ENCODE measurements at places on chromosomes 7 and 10.

DNA sequence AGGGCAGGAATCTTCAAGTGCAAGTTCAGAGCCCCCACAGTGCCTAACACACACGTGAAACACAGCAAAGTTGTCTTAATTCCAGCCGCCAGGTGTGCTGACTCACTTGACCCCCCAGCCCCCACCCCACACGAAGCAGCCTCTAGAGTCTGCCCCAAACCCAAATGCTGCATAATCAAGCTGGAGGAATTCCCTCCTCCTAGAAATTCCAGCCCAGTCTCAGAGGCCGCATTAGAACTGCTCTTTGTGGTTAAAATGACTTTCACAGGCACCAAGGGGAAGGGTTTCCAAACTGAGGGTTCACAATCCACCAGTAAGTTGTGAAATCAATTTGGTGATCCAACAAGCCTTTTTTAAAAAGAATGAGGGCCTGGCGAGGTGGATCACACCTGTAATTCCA, 67.0 kb upstream of the PLXNA4 start:
- DNase-seq = no peak

- no peak for DNase-seq
Measured at GRCh38 chr10:118742782-118743181, 12.0 kb downstream of the CACUL1 start.

- peak; percentile 62 for DNase-seq
Measured at GRCh38 chr7:140035400-140036223, 27.1 kb downstream of the PARP12 start.

GRCh38 chr7:7427363-7427762, 108.3 kb downstream of the COL28A1 start:
- DNase-seq = no peak

DNA sequence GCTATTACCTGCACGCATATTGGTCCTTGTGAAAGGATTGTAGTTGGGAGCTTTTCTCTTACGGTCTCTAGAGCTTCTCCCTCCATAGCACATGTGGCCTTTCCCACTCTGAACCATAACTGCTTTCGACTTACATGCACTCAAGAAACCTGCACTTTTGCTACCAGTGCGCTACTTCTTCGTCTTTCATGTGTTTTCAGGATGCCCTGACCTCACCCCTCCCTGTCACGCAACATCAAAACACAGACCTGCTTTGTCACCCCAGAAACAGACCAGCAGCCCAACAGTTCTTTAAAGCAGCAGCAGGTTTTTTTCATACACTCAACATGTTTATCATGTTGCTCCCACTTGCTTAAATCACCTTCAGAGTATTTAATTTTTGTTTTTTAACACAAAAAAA, 243.5 kb upstream of the TCF7L2 start:
- DNase-seq = no peak

DNA sequence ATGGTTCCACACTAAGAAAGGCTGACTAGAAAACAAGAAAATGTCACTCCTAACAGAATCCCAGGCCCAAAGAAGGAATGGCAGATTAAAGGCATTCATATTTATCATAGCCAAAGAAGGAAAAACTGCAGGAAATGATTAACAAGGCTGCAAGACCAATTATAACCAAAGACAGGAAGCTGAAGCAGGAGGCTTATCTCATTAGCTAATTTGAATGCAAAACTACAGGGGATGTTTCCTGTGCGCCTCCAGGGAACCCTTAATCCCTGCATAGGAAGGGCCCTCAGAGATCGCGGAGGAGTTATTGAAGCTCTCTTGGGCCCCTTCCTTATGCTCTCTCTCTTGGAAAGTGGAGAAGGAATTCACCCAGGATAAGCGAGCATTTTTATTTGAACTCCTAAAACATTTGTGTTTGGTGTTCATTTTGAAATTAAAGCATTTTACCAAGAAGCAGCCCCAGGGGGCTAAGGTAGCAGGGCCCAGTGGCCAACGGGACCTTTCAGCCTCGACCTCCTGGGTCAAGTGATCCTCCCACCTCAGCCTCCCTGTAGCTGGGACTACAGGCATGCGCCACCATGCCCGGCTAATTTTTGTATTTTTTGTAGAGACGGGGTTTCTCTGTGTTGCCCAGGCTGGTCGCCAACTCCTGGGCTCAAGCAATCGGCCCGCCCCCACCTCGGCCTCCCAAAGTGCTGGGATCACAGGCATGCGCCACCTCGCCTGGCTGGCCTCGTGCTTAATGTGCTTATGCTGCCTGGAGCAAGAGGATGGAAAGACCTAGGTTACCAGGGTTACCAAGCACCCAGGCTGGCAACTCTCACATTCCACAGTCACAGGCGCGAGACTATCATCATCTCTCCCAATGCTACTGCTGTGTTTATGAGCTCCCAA, 24.1 kb upstream of the PROSER2 start:
- DNase-seq = peak; percentile 60

- DNase-seq = no peak
Measured at GRCh38 chr7:143460271-143460979, 17.2 kb downstream of the TAS2R60 start.

Measured in A172 (cell line).